C1 segment of cervical spinal cord (tissue), 14 donors: ENCODE measurements at places on chromosomes 2 and 18.
A peak's percentile ranks its signal among the peaks of the same experiment; 100 is the strongest.

GRCh38 chr2:40028792-40029488 is 249.9 kb upstream of the THUMPD2 start:
- DNase-seq = no peak

DNA sequence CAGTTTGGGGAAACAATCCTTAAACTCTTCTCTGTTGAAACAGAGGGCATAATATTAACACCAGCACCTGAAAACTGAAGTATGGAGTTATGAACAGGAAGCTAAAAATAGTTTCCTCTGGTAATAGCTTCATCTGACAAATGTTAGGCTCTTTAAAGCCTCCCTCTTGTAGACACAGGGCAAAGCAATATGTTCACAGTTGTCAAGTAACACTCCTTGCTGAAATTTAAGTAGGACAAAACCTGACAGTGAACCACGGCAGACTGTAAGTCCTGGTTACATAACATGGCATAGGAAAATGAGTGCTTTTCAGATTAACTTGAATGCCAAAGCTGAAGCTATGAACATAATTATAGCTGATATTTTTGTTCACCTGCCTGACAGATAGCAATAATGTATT is 172.9 kb downstream of the CMPK2 start:
- no peak for DNase-seq

DNA sequence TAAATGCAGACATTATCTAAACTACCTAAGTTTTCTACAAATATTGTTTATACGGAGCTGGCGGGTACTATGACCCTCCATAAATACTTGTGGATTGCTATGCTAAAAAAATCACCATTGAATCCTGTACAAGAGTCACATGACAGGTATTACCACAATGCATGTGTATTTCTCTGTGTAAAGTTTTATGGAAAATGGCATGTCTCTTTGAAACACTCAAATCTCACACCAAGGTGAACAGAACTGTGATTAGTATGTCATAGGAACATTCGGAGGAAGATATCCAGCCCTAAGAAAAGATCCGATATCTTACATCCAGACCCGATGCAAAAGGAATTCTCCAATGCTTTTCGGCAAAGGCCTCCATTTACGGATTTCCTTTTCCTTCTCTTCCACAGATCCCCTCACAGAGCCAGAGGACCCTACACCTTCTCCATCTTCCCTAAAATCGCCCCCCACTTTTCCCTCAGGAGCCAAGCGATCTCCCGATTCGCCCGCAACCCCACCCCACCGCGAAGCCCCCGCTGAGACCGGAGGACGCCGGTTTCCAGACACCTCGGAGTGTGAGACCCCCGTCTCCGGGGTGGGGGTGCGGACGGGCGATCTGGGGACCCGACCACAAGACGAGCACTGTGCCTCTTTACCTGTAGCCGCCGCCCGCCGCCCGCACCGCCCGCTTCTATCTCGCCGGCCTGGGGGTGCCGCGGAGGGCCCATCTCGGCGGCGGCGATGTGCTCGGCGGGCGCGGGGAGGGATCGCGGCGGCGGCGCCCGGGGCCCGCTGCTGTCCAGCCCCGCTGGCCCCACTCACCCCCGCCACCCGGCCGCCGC is 1.2 kb downstream of the SAP130 start:
- DNase-seq = peak; percentile 55

- no peak for DNase-seq
Measured at GRCh38 chr2:18476484-18476883, 84.0 kb downstream of the RDH14 start.

GRCh38 chr18:9362869-9363268 is 28.3 kb downstream of the TWSG1 start:
- DNase-seq = no peak

- DNase-seq = no peak
Measured at GRCh38 chr2:96873651-96874096, 3.8 kb upstream of the SEMA4C start.

GRCh38 chr2:160934263-160934662 is 226.0 kb upstream of the TANK start:
- no peak for DNase-seq

- DNase-seq = no peak
Measured at GRCh38 chr18:79799619-79800370, 2.1 kb downstream of the KCNG2 start.

GRCh38 chr2:151827564-151828142 is 568 bp downstream of the ARL5A start:
- DNase-seq = peak; percentile 59

DNA sequence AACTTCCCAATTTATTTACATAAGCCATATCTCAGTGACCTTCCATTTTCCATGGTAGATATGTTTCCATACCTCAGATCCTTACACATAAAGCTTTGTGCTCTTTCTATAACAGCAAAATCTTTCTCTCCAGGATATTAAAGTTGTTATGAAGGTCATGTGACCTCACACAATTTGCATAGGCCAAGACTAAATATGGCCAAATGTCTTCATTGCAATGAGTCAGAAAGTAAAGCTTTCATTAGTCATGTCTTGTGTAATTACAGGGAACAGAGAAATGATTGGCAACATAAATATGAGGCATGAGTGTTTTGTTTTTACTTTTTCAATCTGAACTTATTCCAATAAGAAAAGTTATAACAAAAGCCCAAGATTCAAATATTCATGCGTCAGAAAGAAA is 243.5 kb downstream of the ASXL3 start:
- DNase-seq = no peak

DNA sequence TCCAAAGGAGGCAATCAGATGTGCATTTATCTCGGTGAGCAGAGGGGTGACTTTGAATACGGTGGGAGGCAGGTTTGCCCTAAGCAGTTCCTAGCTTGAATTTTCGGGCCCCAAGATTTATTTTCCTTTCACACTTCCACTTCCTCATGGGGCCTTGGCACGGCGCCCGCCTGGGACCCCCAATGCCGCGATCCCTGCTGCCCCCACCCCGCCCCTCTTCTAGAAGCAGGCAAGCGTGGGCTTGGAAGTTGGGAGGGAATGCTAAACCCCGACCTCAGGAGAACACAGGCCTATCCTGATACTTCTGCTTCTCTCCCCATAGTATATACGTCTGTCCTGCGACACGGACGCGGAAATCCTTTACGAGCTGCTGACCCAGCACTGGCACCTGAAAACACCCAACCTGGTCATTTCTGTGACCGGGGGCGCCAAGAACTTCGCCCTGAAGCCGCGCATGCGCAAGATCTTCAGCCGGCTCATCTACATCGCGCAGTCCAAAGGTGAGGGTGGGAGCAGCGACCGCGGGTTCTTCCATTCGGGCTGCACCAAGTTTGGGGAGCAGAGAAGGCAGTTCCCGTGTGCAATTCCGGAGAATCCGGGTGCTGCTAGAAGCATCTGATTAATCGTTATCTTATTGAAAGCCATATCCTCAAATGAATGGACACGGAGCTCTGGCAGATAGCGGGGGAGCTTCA is 21.6 kb downstream of the TRPM8 start:
- no peak for DNase-seq

DNA sequence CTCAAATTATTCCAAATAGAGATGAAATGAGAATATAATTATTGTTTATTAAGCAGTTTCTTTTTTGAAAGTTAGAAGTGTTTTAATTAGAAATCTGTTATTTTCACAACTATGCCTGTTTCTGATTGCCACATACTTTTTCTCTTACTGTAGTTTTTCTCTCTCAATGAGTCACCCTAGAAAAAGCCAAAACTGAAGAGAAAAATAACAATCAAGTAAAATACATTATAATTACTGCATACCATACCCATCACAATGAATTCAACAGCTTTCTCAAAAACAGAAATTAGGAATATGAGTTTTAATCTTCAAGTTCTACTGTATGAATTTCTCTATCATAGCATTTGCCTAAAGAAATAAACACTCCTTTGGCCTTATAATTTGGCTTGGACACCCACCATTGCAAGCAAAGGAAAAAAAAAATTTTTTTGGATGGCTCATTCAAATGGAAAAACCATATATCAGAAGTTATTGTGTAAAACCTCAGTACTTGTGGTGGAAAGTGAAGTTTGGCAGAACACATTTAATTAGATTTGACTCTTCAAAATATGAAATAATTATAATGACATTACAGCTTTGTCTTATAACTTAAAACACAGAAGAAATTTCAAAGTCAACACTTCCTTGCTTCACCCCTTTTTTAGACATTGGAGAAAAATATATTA is 138.5 kb downstream of the DYM start:
- DNase-seq = no peak

DNA sequence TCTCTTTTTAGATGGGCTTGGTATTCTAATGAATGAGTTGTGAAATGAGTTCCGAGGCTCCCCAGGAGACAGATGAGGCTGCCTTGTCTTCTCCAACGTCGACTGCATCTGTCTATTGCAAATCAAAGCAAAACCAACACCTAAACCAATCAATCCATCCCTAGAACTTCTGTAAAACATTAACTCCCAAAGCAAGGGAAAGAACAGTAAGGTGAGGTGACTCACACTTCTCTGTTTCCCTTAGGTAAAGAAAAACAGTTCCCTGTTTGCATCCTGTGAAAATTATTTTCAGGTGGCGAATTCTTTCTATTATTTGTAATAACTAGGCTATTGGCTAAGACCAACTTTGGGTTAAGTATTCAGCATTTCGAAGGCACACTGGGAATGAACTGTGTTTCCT is 249.4 kb downstream of the EPHA4 start:
- DNase-seq = no peak

- DNase-seq = no peak
Measured at GRCh38 chr2:5042666-5043440, 649.3 kb upstream of the SOX11 start.

DNA sequence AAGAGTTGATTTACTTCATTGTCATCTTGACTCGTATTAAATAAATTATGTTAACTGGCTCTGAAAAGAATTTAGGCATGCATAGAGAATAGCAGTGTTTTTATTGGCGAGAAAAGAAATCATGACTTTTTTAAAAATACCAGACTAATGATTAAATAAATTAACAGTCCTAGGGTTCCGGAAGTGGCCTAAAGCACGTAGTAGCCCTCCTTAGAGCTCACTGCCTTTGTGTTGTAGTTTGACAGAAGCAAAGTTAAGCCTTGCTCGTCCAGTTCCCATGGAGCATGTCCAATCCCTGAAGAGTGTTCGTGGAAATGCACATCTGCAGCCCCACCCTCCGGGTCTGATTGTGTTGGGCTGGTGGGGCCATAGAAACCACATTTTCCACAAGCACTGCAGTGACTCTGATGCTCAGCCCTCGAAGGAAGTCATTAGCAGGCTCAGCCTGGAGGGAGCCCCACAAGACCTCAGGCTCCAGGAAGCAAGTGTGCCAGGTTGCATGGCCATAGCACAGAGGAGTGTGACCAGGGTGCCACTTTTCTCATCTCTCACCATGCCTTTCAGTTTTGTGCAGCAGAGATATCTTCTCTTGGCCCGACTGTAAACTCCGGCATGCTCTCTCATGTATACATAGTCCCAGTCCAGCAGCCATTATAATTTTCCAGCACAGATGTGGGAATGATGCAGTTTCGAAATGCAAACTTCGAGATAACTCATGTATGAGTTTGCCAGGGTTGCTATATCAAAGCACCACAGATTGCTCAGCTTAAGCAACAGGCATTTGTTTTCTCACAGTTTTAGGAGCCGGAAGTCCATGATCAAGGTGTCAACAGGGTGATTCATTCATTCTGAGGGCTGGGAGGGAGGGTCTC is 188.6 kb upstream of the SH3BP4 start:
- no peak for DNase-seq

GRCh38 chr2:68487773-68488355 is 20.5 kb downstream of the APLF start:
- no peak for DNase-seq

DNA sequence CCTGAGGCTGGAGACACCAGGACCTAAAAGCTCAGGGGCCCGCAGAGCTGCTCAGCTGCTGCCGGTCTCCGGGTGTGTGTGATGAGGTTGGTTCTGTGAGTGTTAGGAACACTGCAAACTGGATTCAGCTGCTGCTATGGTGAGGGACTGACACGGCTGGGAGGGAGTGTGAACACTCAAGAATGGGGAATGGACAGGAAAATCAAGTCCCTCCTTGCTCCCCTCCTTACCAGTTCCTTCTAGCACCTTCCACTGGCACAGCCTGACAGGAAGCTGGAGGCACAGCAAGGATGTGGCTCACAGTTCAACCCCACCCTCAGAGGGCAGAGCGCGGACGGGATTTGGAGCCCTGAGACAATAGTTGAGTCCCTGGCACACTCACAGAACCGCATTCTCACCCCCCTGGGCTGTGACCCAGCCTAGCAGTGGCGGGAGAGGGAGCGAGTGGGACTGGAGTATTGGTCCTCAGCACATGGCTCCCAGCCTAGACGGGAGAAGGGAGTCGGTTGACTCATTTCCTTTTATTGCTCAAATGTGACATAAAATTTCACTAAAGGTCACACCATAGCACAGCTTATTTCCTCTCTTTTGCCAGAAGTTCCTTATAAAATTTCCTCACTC is 42.5 kb downstream of the LRRC30 start:
- no peak for DNase-seq

GRCh38 chr2:178394859-178395258 is 56.1 kb downstream of the PRKRA start:
- DNase-seq = no peak

DNA sequence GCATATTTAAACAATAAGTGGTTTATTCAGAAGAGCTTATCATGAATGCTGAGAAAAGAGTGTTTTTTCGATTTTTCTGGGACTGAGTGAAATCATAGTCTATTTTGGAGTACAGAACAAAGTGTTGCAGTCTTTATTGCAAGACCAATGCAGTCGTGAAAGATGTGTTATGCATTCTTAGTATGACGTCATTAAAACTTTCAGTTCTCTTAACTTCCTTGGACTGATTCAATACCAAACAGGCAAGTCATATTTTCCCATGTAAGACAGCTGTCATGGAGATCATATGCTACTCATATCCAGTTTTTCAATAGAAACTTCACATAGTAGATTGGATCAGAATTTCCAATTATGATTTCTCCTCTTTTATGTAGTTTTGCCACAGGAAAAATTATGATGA is 92.6 kb downstream of the RIT2 start:
- no peak for DNase-seq
